ENCODE measurements at places on chromosomes 11 and 22.

DNA sequence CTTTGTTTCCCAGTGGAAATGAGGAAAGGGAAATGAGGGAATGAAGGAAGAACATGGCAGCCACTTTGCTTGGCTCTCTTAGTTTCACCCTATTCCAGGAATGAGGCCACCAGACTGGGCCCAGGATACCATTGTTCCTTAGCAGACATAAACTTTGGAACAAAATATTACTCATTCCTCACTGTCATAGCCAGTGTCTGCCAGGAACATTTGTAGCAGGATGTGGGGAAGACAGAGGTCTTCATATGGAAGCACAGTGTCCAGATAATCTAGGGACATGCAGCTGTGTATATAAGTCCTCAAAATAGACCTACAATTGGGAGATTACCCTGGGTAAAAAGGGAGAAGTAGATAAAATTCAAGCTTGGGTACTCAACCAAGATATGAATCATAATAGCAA is 15.2 kb upstream of the FUT4 start:
- no peak for DNase-seq

GRCh38 chr11:65356394-65356972 is 1.9 kb downstream of the TIGD3 start:
- DNase-seq = no peak

DNA sequence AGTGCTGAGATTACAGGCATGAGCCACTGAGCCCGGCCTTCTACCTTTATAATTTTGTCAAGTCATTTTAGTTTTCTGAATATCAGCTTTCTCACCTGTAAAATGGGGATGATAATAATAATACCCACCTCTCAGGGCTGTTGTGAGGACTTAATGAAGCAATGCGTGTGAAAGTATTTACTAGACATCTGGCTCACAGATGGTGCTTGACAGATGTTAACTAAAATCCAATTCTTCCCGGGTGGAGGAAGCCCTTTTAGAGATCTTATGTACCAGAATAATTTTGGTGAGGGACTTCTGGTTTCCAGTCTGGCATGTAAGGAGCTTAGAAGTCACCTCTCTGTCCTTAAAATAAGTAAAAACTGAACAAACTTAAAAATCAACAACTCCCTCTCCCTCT is 43.7 kb upstream of the NUP160 start:
- no peak for DNase-seq

DNA sequence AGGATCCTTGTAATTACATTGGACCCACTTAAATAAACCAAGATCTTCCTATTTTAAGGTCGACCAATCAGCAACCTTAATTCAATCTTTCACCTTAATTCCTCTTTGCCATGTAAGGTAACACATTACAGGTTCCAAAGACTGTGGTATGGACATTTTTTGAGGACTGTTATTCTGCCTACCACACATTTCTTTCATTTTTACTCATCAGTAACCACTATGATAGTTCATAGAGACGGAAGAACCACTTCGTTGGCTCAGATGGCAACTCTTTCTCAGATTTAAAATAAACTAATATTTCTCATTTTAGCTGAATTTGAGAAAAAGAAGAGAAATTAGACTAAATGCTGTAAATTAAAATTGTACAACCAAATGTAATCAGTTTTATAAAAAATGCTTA is 96.3 kb downstream of the PAX6 start:
- DNase-seq = no peak

DNA sequence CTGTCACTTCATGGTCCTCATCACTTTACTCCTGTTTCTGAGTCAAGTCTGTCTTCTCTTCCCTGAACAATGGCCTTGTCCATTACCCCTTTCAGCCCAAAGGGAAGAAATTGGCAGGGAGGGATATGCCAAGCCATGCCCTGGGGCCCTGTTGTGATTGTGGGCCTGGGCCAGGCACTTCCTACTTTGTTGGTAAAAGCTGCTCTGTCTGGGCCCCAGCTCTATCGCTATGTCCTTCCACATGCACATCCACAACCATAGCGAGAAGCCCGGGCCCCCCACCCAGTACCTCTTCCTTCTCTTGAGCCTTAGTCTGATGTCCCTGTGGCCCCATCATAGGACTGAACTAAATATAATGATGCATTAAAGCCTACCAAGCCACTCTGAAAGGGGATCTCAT is 126.7 kb upstream of the RCN1 start:
- DNase-seq = no peak

DNA sequence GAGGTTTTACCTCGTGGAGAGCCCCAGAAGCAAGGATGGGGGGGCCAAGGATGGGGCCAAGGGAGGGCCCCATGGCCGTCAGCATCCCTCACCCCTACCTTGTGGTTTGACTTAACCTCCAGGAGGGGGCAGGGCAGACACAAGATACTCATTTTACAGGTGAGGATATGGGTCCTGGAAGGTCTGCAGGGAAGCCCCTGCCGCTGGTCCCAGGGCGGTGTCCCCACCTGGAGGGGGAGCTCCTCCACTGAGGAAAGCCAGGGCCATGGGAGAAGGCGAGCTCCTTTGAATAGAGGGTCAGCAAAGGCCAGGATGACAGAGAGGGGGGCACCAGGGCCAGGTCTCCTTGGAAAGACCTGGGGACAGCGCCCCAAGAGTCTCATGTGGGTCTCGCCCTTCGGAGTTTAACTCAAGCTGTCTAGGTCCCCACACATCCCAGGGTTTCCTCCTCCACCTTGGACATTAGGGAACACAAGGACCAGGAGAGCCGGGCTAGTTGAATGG is 5.9 kb upstream of the ADORA2A start:
- DNase-seq = no peak

GRCh38 chr11:131370090-131370751 is at the start of gene NTM:
Gene NTM, plus strand, starts transcription at chr11:131370615.
- DNase-seq = no peak

GRCh38 chr11:123405123-123405592 is 24.9 kb upstream of the GRAMD1B start:
- no peak for DNase-seq

DNA sequence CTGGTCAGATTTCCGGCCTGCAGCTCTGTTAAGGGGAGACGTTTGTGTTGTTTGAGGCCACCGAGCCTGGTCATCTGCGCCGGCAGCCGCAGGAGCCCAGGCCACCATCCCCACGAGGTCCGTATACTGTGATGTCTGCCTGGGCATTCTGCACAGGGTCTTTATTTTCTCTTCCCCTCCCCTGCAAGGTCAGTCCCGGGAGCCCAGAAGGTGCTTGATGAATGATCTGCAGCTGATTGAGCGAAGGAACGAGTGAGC is 45.4 kb downstream of the CTTN start:
- no peak for DNase-seq

DNA sequence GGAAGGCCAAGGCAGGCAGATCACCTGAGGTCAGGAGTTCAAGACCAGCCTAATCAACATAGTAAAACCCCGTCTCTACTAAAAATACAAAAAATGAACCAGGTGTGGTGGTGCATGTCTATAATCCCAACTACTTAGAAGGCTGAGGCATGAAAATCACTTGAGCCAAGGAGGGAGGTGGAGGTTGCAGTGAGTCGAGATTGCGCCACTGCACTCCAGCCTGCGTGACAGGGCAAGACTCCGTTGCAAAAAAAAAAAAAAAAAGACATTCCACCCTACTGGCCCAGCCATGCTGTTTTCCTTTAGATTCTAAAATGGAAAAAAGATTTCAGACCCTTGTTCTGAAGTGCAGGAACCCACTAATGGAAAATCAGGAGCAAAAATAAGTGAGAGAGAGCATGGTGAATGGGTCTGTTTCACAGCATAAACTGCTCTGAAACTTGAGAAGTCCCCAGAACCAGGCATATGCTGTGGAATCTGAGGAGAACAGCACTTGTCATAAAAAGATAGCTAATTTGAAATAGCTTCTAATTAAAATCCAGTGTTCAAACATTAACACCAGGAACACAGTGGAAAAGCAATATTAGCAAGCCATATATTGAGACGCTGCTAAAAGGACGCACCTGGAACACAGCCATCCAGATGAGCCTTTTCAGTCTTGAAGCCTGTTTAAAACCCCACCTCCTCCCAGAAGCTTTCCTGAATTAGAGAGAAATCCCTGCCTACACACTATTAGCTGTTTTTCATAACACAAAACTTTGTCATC is 66.3 kb upstream of the CHRM4 start:
- DNase-seq = no peak

GRCh38 chr11:123221584-123221983 is 26.5 kb upstream of the CLMP start:
- DNase-seq = no peak

GRCh38 chr22:31707519-31707918 is 42.4 kb downstream of the PRR14L start:
- DNase-seq = no peak

GRCh38 chr11:17150521-17150920 is 57.3 kb downstream of the PIK3C2A start:
- no peak for DNase-seq

DNA sequence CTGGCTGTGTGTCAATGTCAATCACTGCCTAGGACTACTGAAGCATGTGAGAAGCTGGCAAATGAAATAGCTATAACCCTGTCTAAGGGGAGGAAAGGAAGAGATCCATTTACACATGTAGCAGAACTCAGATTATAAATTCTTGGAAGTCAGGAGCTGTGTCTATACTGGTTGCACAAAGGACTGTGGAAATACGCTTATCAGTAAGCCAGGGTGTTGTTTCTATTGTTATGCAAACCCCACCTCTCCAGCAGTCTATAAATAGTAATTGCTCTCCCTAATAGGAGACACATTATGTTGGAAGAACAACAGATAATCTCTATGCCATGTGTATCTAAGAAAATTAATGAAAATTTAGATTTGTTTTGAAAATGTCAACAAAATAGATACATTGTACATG is 693.4 kb upstream of the CCDC90B start:
- no peak for DNase-seq

GRCh38 chr11:65182258-65183170 is 786 bp downstream of the CAPN1 start:
- no peak for DNase-seq

DNA sequence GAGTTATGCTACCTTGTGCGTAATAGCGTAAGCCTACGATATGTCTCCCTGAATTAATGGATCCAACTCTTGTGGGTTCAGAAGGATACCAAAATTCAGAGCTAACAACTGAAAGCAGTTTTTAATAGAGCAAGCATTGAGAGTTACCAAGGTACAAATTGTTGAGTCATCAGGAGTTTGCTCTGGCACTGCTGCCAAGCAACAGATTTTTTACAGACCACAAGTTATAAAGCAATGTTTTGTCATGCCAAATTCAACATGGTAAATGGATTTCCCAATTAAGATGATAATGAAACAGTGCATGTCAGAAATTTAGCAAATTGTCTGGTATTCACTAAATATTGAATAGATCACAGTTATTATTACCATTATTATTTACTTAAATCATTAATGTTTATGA is 295.6 kb downstream of the NELL1 start:
- no peak for DNase-seq

DNA sequence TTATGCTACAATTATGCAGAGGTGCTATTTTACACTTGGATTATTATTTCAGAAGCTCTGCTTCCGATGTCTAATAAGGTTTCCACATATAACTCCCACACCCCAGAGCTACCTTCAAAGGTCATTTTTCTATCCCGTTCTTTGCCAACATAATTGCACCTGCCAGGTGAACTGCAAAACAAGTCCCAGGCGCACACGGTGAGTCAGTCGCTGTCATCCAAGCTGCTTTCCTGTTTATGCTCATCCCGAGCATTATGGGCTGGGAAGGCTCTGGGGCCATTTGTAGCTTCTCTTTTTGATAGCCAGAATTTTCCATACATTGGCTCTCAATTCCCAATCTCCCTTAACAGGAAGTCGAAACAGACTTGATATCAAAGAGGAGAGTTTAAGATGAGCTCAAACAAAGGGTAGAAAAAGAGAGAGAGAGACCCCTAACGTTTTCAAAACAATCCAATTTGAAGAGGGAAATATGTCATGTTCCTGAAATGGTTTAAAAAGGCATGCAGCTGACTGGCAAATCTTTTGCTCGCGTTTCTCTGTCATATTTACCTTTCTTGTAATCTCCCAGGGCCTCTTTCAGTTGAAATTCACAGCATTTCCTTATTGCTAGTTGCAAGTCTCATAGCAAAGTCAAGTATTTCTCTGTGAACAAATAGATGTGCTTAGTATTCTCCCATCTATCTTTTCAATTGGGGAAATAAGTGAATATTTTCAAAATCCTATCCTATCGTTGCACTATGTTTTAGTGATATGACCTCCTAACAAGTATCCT is 815.9 kb downstream of the KCNA4 start:
- DNase-seq = no peak

DNA sequence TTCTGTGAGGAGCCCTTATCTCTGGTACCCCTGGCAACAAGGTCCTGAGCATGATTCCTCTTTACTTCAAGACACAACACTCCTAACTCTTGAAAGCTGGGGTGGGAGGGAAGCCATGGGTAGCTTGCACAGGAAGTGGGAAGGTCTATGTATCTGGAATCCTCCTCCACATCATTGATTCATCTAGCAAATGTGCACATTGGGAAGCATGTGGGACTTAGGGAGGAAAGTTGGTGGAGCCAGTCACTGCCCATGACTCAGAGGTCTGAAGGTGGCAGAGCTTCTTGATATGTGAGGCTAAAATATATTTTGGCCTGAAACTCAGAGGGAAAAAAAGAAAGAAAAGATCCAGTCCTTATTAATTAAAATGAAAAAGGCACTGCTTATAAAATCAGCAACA is 1000.9 kb downstream of the DLG2 start:
- no peak for DNase-seq

DNA sequence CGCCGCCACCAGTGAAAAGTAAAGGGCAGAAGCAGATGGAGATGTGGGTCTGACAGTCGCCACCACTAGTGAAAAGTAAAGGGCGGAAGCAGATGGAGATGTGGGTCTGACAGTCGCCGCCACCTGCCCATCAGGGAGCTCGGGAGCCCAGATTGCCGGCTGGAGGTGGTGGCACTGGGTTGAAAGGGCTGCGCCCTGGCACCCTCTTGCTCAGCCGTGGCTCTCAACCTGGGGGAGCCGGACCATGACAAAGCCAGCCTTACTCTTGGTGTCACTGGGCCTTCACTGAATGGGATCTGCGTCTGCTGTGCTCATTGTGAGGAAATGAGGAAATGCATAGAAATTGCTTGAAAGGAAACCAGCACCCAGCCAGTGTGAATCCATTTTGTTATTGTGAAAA is 36.3 kb downstream of the AP2A2 start:
- DNase-seq = no peak

DNA sequence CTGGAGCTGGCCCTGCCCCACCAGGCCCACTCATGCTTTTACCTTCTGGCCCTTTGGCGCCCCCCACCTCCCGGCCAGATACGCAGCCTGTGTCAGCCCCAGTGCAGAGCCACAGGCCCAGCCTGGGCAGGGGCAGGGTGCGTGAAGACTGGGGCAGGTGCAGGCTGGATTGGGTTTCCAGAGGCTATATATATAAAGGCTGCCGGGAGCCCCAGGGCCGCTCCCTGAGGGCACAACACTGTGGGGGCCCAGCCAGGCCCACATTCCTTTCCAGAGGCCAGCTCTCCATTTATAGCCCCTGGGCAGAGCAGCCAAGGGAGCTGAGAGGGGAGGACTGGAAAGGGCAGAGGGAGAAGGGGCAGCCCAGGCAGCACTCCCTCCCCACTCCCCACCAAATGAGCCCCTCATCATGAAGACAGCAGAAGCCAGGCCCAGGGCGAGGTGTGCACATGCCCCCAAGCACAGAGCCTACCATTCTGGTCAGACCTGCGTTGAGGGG is 5.0 kb upstream of the MYOD1 start:
- no peak for DNase-seq

All from stimulated activated CD4-positive, alpha-beta T cell treated with anti-CD3 and anti-CD28 coated beads, Interleukin-12 subunit alpha, Interleukin-12 subunit beta, amount 100 ng/mL, for 24 hours (primary cell).